ENCODE measurements at places on chromosomes 7 and 10.

DNA sequence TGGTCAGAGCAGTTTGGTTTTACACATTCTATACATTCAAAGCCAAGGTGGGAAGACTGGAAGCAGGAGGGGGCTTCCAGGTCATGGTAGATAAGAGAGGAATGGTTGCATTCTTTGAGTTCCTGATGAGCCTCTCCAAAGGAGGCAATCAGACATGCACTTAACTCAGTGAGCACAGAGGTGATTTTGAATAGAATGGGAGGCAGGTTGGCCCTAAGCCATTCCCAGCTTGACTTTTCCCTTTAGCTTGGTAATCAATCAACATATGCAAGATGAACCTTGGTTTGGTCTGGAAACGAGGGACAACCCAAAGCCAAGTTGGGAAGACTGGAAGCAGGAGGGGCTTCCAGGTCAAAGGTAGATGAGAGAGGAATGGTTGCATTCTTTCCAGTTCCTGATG, 31.4 kb downstream of the TCERG1L start:
- no peak for DNase-seq

GRCh38 chr7:30925117-30925516, 13.5 kb downstream of the AQP1 start:
- no peak for DNase-seq

GRCh38 chr7:100602889-100603725, 944 bp downstream of the PCOLCE start:
- DNase-seq: peak; percentile 90

- DNase-seq: no peak
Measured at GRCh38 chr10:133530506-133530905, 3.3 kb downstream of the CYP2E1 start.

DNA sequence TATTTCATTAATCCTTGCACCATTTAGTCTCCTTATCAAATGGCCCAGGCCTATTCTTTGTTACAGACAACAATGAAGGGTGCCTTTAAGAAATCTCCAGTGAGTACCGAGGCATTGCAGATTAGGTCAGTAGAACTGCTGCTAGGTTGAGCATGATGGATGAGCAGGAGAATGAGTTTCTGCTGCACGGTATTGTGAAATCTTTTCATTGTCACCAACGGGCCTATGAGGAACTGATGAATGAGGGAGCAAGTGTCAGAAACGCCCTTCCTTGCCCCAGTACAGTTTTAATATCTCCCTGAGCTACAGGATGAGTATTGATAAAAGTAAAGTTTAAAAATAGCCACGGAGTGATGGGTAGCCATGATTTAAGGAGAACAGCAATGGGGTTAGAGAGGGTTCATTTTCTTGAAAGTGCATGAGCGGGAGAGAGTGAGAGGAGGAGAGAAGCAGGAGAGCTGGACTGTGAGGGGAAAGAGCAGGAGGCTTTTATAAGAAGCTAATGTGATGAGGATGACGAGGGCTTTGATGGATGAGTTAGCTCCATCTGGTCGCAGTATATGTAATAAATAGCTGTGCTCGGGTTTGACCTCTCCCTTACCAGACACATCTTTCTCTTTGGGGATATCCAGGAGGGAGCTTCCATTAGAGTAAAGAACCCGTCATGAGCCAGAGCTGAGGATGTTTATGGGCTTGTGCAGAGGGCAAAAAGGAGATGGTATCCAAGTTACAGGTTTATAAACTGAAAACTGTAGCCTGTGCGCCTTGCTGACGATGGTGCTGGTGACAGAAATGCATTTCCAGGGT, 526.1 kb downstream of the LRMDA start:
- no peak for DNase-seq

DNA sequence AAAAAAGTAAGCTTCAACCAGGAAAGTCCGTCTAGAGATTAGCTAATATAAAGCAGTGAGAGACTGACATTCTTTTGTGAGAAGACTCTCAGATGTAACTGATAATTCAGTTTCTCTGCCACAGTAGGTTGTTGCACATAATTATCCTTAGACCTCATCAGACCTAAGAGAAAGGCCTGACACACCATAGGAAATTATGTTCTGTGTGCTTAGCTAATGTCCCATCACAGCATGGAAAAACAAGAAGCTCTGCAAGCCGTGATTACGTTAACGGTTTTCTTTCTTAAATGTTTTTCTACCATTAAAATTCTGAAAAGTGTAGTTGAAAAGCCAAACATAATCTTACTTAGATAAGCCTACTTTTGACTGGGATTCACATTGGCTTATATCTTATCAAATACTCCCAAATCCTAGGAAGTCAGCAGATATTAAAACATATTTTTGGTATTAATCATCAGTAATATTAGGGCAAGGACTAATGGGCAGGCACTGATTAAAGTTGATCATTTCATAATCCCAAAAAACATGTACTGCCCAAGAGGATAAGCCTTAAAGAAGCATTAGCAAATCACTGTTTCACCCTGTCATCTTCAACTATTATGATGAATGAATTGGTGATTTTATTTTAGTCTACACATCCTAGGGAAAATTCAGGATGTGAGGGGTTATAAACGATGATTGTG, 5.2 kb downstream of the CSTF2T start:
- no peak for DNase-seq

- DNase-seq: no peak
Measured at GRCh38 chr10:58637352-58637751, 124.7 kb downstream of the BICC1 start.

GRCh38 chr7:122995600-122995999, at the start of gene TAS2R16:
TAS2R16 (minus strand) TSS chr7:122995700; CDS start chr7:122995634, 66 bp downstream.
- no peak for DNase-seq

GRCh38 chr10:4450981-4451908, 374.8 kb upstream of the AKR1E2 start:
- DNase-seq: no peak

DNA sequence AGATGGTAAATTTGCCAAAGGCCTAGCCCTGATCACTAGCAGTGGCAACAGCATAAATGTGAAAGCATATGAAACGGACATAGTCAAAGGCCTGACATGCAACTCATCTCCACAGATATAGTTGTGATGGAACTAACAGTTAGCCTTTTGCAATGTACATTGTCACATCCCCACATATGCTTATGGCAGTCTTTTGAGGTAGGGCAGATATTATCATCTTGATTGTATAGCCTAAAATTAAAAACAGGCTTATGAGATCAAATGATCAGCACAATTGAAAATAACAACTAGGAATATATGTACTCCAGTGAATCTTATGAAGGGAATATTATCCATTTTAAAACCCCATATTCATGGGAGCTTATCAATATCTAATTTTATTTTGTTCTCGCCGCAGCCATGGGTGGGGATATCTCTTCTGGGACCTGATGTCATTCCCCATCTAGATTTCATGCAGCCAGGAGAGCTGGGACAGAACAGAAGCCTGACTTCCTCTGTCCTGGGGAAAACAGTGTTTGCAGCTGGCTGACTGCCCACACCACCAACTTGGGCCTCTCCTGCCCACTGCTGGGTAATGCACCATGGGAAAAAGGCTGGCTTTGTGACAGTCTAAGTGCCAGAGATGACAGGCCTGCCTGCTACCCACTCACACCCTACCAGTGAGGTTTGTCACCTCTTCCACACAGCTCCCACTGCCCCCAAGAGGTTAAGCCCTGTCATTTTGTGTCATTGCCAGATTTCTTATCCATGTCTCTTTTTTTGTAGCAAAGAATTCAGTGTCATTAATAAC, 180.2 kb upstream of the FZD1 start:
- peak; percentile 80 for DNase-seq

GRCh38 chr7:45224832-45225231, 67.2 kb downstream of the RAMP3 start:
- DNase-seq: no peak

- no peak for DNase-seq
Measured at GRCh38 chr7:137084607-137085380, 216.3 kb downstream of the CHRM2 start.

All from aorta (tissue), 5 donors.